ENCODE measurements at places on chromosomes 3 and 15.

DNA sequence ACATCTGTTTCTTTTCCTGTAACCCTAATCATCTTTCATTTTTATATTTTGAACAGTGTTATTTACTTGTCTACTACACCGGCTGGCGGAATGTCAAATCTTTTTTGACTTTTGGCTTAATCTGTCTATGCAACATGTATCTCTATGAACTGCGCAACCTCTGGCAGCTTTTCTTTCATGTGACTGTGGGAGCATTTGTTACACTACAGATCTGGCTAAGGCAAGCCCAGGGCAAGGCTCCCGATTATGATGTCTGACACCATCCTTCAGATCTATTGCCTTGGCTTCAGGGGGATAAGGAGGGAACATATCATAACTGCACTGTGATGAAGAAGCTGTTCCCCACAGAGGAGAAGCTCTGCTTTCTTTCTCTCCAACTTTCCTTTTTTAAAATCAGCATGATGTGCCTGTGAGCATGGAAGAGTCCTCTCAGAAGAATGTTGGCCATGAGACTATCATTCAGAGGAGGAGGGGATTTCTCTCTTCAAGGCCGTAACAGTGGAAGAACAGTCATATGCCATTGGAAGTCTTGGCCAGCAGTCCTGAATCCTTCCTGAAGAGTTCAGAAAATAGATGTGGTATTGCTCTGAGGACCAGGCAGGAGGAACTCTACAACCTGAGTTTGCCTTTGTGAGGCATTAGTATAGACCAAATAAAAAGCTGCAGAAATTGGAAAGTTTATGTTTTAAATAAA is 69.9 kb downstream of the SEC22A start:
- no peak for DNase-seq

DNA sequence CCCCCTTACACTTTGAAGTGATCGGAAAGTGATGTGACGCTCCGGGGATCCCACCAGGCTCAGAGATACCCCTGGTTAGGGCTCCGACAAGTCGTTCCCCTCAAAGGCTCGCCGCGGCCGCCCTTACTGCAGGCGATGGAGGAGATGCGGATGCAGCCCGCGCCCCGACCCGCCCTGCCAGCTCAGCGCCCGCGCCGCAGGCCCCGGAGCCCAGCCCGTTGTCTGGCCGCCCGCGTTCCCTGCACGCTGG is 228 bp downstream of the GLT8D1 start:
- DNase-seq = no peak

GRCh38 chr15:96774216-96774615 is 443.7 kb downstream of the NR2F2 start:
- no peak for DNase-seq

- DNase-seq = no peak
Measured at GRCh38 chr3:14428087-14429033, 26.0 kb downstream of the SLC6A6 start.

DNA sequence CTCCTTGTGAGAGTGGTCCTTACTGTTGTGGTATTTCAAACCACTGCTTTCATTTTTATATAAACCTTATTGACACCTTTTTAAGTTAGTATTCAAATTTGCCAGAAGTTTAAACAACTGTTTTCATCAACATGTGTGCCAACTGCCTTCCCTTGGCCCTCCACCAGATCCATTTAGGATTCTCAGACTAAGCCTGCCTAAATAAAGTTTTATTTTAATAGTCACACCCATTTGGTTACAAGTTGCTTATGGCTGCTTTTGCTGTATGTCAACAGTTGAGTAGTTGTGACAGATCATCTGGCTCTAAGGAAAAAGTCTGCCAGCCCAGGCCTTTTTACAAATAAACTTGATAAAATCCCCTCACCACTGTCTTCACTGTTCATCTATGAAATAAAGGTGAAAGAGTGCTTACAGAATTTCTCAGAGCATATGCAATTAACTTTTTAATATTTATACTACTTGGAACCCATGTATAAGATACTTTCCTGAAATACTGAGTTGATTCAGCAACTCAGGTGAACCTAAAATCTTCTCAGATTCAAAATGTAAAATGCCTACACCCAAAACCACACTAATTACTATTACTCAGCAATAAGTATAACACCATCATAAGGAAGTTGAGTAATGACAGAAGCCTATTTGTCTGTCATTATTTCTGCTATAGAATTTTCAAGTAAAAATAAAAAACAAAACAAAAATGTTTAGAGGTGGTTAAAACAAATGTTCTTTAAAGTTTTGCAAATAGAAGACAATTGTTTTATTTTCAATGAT is 35.1 kb downstream of the PEAK1 start:
- no peak for DNase-seq

- DNase-seq = no peak
Measured at GRCh38 chr3:197424266-197424665, 125.9 kb upstream of the DLG1 start.

- DNase-seq = no peak
Measured at GRCh38 chr3:1987980-1988379, 110.7 kb upstream of the CNTN4 start.

DNA sequence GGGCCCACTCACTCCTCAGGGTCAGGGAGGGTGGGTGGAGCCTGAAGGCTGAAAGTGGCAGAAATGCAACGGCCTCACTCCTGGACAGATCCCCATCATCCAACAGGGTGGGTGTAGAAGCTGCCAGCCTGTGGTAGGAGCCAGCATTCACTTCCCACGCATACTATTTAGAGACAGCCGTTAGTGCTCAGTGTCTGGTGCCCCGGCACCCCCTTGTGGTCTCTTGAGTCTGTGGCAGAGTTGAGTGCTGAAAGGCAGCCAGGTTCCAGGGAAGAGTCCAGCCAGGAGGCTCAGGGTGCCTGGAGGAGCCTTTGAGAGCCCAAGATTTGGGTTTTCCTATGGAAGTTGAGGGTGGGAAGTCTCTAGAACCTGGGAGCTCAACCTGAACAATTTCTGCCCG is 2.1 kb upstream of the GNAT1 start:
- DNase-seq = no peak

DNA sequence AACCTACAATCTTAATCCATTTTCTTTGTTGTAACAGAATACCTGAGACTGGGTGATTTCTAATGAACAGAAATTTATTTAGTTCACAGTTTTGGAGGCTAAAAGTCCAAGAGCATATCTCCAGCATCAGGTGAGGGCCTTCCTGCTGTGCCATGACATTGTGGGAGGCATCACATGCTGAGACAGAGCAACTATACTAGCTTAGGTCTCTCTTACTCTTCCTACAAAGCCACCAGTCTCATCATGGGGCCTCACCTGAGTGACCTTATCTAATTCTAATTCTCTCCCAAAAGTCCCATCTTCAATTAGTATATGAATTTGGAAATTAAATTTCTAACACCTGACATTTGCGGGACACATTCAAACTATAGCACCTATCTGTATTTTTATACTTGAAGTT is 247.1 kb upstream of the MRPL3 start:
- DNase-seq = no peak

DNA sequence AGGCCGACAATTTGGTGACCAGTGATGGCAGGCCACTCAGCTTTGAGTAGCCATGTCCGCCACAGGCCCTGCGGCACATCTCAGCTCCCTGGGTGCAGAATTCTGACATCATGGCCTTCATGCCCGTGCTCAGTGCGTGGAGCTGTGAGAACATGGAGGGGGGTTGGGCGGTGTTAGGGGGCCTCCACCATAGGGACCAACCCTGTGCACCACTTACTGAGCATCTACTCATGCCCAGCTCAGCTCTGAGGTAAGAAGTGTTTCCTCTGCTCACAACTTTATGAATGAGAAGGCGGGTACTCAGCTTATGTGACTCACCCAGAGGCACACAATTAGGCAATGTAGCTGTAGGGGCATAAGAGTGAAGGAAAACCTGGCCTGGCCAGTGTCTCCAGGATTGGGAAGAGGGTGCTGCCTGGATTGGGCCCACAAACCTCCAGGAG is 10.5 kb downstream of the ACOX2 start:
- no peak for DNase-seq

- no peak for DNase-seq
Measured at GRCh38 chr15:55917881-55918296, 75.5 kb downstream of the NEDD4 start.

DNA sequence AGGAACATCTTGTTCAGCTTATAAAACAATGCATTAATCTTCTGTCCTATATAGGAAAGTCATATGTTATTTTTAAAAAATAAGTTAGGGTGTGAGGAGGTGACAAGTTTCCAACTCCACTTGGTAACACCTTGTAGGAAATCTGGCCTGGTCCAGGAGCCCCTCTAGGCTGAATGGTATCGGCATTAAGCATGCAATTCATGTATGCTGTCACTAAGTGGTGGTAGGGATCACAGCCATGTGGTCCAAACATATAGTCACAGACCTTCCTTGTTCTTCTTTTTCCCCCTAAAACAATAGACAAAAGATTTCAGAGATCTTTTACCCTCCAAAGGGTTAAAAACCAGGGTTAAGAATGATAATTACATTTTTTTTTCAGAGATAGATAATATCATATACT is 4.2 kb upstream of the APBA2 start:
- no peak for DNase-seq

DNA sequence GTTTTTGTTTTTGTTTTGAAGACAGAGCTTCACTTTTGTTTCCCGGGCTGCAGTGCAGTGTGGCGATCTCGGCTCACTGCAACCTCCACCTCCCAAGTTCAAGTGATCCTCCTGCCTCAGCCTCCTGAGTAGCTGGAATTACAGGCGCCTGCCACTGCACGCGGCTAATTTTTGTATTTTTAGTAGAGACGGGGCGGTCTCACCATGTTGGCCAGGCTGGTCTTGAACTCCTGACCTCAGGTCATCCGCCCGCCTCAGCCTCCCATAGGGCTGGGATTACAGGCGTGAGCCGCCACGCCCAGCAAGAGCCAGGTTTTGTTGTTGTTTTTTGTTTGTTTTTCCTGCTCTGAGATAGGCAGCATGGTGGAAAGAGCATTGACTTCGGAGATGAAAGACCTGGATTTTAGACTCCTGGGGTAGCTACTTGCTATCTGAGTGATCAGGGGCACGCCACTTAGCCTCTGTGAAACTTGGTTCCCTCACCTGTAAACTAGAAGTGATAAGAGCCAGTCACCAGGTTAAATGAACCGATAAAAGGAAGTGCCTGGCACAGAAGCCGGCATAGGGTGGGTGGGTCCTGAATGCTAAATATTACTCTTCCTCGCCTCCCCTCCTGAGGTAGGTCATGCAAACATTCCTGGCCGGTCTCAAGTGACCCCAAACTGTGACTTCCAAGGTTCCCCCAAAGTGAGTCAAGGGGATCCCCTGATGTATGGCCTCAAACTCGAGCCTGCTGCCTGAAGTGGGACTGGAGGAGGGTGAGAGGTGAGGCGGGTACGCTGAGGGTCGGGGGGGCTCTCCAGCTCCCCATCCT is 62.9 kb upstream of the MCF2L2 start:
- DNase-seq = no peak

GRCh38 chr15:73626072-73626471 is 7.1 kb downstream of the NPTN start:
- no peak for DNase-seq

GRCh38 chr3:67614195-67614594 is 40.2 kb downstream of the SUCLG2 start:
- no peak for DNase-seq

DNA sequence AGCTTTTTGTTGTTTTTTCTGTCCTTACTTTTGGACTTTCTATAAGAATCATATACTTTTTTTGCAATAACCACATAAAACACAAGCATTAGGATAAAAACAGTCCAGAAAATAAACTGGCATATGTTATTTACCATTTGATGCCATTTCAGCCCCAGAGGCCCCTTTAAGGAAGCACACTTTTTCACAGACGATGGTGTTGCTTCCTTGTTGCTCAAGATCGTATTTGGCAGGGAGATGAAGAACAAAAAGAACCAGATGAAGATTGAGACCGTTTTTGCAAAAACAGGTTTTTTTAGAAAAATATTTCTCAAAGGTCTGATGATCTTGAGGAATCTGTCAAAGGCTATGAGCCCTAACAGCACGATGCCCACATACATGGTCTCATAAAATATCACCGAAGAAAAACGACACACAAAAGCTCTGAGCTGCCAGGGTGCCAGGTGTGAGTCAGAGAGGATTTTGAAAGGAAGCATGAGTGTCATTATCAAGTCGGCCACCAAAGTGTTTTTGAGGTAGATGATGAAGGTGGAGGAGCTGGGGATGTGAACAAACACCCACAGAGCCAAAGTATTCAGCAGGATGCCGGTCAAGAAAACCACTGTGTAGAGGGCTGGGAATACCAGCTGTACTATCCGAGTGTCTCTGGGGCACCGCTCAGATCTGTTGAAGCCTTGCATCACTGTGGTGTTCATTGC is 902 bp downstream of the P2RY13 start:
- no peak for DNase-seq

DNA sequence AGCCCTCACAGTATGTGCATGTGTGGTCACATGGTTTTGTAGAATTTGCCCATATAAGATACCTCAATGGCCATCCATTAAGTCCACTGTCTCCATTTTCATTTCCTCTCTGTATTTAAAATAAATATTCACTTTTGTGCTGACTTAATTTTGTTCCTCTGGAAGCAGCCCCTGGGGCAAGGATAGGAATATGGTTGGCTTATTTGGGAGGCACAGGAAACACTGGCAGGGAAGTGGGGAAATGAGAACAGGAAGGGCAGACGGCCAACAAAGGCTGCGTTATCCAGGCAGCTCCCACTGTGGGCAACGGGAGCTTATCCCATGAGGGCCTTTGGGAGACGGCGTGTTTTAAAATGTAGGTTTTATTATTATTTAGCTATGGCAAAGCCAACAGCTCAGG is 148.6 kb downstream of the SHQ1 start:
- no peak for DNase-seq

- DNase-seq = no peak
Measured at GRCh38 chr3:31573036-31573779, 40.5 kb downstream of the STT3B start.

- no peak for DNase-seq
Measured at GRCh38 chr3:134326760-134327593, 47.3 kb downstream of the AMOTL2 start.

- DNase-seq = no peak
Measured at GRCh38 chr3:186757686-186758220, 25.6 kb upstream of the EIF4A2 start.

DNA sequence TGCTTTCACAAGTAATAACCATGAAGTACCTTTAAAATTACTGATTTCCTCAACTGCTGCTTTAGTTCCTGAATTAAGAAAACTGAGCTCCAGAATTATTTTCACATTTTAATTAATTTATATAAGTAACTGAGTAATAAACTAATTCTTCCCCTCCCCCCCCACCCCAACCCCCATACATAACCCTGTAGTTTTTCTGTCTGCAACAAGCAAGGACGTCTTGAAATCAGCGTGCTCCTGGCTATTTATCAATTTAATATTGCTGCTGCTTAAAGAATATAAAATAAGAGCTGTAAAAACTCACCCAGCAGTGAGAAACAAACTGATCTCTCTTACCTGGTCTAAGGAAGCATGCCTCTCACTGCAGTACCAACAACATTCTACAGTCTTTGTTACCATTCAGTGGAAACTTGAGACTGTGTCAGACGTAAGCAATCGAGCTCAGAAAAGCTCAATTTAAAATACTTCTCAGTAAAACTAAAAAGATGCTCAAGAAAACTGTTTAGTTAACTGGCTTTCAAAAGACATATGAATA is 121.0 kb downstream of the TFDP2 start:
- DNase-seq = no peak

DNA sequence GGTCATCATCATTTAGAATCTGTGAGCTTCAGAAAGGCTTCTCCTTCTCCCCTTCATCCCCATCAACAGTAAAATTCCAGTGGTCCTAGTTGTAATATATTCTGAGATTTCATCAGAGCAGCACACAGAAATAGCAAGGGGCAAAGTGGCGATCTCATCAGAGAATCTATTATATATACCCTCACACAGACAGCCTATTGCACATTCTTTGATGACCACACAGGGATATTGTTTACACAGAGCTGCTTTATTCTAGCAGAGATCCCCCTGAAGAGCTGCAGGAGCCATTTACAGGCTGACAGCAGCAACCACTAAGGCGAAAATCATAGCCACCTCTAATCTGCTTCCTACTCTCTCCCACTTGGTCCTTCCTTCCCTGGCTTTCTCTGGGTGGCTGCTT is 42.0 kb upstream of the CRBN start:
- DNase-seq = no peak

Measured in stimulated activated CD8-positive, alpha-beta memory T cell treated with anti-CD3 and anti-CD28 coated beads, Interleukin-4, amount 100 ng/mL, for 1 hour (primary cell).